ENCODE measurements at places on chromosomes 4 and X.

- no peak for DNase-seq
Observed at GRCh38 chrX:19646282-19646681, 131.0 kb upstream of the MAP3K15 start.

DNA sequence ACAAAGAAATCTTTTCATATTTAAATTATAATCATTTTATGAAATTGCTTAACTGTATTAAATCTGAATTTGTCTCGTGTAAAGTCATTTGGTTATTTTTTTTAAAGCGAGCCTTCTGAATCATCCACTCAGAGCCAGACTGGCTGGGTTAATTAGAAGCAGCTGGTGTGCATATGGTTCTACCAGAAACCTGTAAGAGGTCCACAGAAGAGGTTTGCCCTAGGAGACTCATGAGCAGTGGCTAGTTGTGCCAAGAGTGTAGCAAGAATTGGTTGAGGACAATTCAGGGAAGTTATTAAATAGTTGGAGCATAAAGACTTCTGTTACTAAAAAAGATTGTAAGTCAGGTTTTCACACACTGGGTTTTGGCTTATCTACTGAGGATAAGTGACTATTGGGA is 267.4 kb downstream of the IL1RAPL2 start:
- DNase-seq = no peak

- no peak for DNase-seq
Observed at GRCh38 chrX:41014776-41015360, 70.4 kb upstream of the USP9X start.

GRCh38 chr4:86898562-86898961 is 6.3 kb upstream of the C4orf36 start:
- DNase-seq = no peak

- no peak for DNase-seq
Observed at GRCh38 chr4:681736-682451, 7.1 kb downstream of the SLC49A3 start.

DNA sequence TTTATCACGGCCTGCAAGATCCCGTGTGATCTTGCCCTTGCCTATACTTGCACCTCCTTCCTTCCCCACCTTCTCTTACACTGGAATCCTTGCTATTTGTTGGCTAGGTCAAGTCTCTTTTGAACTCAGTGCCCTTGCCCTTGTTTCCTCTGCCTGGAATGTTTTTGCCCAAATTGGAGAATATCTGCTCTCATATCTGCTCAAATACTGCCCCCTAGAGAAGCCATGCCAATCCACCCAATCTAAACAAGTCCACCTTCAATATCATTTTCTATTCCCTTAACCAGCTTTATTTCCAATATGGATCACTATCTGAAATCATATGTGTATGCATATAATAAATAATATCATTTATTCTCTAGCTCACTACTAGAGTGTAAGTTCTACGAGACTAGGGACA is 1044.2 kb upstream of the FTHL17 start:
- DNase-seq = no peak

DNA sequence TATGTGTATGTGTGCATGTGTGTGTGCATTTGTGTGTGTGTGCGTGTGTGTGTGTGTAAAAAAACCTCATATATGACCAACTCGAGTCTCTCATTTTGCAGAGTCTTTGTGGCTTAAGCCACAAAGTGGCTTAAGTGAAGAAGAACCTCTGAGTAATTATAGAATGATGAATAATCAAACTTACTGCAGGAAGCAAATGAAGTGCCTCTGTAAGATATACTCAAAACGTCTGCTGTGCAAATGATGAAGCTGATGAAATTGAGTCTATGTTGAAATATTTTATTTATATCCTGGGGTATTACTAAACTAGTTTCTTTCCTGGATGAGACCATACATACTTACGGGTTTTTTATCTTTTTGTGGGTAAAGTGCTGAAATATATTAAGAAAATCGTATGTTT is 1198.7 kb downstream of the PCDH7 start:
- DNase-seq = no peak

DNA sequence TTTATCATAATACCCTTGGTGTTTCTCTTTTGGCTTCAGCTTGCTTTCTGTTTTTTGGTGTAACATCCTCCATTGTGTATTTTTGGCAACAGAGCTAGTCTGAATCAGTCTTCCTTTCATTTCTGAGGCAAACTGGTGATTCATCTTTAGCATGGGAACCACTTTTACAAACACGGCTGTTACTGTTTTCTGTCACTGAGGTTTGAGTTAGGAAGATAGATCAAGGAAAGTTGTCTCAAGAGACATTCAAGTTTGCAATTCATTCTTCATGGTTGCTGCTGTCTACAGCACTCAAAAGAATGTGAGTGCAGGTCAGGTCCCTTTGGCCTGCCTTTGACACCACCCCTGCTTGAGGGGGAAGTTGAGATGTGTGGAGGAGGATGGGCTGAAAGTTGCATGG is 36.3 kb downstream of the IL21 start:
- DNase-seq = no peak

DNA sequence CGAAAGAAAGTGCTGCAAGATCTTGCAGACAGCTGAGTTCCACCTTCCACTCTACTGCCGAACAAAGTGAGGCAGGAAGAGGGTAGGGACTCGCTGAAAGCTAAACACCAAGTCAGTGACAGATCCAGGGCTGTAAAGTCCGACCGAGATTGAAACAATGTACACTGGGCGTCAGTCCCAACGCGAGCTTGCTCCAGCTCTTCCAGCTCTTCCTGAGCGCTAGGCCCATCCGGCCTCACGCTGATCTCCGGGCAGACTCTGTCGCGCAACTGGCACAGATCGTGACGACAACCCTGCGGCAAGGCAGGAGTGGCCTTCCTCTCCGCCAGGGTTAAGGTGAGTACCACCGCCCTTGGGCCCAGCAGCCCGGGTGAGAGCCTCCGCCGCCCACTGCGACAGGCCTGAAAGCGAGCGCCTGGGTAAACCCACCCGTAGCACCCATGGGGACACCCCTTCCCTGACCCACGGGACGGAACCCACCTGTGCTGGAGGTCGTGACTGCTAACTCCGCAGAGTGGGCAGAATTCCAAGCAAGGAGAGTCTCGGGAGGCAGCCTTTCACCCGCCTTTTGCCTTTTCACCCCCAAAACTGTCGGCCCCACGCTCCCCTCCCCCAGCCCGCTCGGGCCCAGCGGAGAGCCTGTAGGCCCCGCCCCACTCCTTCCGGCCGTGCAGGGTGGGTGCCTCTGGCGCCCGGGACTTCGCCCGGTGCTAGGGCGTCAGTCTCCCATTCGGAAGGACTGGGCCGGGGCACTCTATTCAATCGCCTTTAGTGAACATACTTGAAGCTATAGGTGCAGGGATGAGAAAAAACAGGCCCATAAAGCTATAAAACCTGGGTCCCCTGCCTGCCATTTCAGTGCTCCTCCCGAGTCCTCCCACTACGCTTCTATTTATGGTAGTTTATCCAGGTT is at the start of gene TMLHE:
Gene TMLHE, minus strand, starts transcription at position 641 of the 913 bp plus-strand sequence. CDS start 67,676 bp downstream, outside the sequence.
- peak; percentile 43 for DNase-seq

DNA sequence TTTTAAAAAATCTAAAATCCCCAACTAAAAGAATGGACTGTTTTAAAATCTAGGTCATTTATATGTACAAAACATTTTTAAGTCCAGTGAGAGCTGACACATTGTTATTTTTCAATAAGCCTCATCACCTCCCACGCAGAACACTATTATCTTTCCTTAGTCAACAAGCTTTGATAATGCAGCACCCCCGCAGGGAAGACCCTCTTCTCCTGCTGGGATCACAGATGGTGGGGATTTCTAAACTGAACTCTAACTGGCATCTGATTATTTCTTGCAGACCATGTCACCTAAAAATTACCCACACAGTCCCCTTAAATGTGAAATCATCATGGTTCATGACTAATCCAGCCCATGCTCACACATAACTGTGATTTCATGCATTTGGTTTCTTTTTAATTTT is 11.6 kb downstream of the SYTL4 start:
- DNase-seq = no peak

DNA sequence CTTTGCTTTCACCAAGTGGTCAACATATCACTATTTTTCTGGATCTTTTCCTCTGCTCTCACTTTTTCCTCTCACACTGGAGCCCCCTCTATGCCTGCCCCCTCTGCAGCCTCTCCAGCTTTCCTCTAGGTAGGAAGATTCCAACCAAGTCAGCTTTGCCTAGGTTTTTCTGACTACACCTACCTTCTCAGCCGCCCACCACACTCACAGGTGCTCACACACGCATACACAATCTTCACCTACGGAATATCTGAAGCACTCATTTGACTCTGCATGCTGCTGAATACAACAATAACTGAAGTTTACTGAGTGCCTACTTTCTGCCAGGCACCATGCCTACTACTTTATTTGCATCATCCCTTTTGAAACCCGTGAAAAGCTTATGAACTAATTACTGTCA is 328.0 kb downstream of the PPP3CA start:
- DNase-seq = no peak

DNA sequence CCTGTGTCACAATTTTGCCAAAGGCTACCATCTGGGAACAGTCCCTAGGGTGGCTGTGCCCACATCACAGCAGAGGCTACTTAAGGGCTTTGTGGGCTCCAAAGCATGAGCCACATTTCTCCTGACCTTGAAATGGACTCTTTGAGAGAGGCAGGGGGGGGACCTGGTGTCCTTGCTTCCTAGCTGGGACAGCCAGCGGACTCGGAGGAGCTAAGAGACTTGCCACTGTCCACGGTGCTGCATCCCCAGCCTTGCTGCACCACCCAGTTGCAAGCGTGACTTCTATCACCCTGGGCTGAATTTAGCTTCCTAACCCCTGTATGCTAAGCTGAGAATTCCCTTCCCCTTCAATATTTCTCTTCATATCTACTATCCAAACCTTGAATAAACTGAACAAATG is 99.0 kb downstream of the PHKA2 start:
- DNase-seq = no peak

DNA sequence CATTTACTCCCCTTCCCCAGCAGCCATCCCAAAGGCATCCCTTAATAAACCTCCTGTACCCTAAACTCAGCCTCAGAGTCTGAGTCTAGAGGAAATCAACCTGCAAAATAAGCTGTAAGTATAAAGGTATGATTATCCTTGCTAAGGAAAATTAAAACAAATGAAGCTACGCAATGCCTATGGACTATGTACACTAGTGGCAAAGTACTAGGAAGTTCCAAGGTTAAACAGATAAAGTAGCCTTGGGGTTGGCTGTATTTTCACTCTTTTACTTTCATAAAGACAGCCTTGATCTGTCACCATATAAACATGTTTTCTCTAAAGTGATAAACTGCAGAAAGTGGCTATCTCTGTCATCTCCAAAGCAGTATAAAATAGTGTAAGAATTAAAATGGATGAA is 35.9 kb downstream of the MAP3K15 start:
- no peak for DNase-seq

GRCh38 chrX:3326681-3327080 is 19.8 kb downstream of the MXRA5 start:
- no peak for DNase-seq

- DNase-seq = no peak
Observed at GRCh38 chrX:18995221-18995620, 11.3 kb upstream of the PHKA2 start.

- DNase-seq = no peak
Observed at GRCh38 chr4:69816236-69816635, 43.7 kb downstream of the SULT1E1 start.

DNA sequence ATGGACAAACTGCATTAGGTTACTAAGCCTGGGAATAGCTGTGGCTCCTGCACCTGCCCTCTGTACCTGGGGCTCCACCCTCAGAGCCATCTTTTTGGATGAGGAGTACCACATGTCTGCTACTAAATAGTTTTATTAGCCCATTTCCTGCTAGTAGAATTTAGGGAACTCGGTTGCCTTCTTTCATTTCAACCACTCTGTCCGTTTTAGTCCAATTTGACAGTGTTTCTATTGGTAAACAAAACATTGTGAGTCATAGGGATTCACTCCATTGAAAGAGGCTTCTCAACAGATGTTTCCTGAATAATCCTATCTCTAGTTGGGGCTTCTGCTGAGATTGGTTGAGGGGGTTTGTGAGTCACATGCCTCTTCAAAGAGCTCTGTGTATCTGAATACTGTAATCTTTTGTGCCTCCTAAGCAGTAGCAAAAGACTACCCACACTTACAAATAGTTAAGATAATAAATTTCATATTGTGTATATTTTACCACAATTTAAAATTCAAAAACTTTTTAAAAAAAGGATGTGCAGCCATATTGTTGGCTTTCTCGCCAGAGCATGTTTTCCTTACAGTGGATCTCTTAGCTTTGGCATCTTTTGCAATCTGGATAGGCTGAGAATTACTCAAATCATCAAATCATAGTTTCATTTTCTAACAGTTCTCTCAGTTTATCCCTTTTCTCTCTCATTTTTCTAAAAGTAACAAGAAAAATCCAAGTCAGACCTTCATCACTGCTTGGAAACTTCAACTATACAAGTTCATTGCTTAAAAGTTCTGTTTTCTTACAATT is 9.9 kb downstream of the FAM200B start:
- DNase-seq = peak; percentile 52

DNA sequence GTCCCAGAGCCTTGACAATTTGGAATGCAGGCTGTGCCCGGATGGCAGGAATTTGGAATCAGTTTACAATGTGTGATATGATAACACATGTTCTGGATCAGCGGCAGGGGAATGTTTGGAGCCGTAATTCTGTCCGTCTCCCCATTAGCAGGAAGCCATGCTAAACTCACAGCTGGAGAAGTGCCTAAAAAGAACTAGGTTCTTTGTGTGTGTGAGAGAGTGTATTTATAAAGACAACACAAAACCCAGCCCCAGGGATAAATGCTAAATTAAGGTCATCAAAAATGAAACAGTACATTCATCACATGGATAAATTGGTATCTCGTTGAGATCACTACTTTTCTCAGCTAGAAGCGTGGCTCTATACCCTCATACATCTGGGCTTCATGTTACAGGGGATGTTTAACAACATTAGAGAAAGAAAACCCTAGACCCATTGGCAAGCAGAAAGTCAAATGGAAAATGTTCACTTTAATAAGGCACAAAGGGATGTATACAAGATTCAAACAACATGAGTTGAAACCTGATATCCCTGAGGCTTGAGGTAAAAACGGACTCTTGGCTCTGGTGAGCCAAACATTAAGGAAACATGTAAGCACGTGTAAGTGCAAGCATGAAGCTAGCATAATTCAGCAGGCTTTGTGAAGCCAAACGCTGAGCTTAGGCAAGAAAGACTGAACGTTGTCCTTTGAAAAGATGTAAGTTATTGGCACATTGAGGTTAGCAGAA is 18.0 kb upstream of the TMEM131L start:
- DNase-seq = no peak
